ENCODE measurements at places on chromosomes 16 and 17. TPM values are rescaled to one million over a fixed set of nuclear protein-coding genes. Genes with fewer than 3 reads are reported as not detected.

- DNase-seq, result peak; percentile 28
Measured at GRCh38 chr17:48503747-48504146, 27.1 kb downstream of the HOXB1 start.

- no peak for DNase-seq
Measured at GRCh38 chr17:42438600-42439567, 15.8 kb upstream of the CAVIN1 start.

GRCh38 chr16:89133457-89134127 is 38.0 kb upstream of the CDH15 start:
- DNase-seq, result no peak

DNA sequence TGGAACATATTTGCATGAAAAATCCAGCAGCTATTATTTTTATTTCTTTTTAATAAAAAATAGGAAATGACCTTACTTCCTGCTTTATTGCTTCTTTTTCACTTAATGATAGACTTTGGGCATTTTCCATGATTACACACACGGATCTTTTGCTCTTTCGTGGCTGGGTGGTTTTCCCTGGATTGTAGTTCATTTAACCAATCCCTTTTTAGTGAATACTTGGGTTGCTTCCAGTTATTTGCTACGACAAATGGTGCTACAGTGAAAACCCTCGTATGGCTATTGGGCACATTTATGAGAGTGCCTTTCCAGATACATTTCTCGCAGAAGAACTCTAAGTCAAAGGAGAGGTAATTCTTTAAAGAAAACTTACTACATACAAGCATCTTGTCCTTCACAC is 38.6 kb downstream of the FOXL1 start:
- no peak for DNase-seq

GRCh38 chr16:84982434-84982833 is 28.9 kb downstream of the ZDHHC7 start:
- no peak for DNase-seq

DNA sequence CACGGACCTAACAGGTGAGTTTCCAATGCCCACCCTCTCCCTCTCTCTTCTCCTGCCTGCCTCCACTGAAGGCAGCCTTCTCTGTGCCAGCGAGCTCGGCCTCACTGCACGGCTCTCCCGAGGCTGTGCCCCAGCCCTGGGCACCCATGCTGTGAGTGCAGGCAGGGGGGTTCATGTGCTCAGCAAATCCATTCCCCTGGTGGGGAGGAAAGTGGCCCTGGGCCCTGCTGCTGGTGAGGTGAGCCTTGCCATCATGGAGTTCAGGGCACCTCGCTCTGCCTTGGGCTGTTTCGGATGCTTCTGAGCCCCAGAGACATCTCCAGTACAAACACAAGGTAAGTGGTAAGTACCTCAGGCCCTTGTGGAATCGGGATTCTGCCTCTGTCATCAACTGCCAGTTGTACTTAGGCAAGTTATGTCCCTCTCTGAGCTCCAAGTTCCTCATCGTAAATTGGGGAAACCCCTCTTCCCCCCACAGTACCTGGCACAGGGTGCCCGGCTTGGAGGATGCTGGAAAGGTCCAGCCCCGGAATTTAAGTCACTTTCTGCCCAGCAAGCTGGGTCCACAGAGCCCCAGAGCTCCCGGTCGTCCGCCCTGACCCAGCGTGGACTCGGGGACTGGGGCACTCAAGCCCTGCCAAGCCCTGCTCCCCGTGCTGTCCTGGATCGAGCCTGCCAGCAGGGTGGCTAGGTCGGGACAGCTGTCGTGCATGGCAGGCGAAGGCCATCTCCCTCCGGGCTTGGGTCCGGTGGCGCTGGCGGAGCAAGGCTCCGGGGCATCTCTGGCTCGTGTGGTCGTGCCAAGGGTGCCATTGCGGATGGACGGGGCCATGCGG is 684 bp upstream of the NUDT16L1 start:
- DNase-seq, result no peak

HEATR9 gene
- not detected for total RNA-seq

HOXB1 gene
- total RNA-seq, result not detected

PNMT gene
- 6.1 TPM for total RNA-seq

MYO1C gene
- 38.4 TPM for total RNA-seq

CTF1 gene
- total RNA-seq, result 0.79 TPM

Measured in spinal cord (tissue), 10 donors.